ENCODE measurements at places on chromosomes 2 and 18.

DNA sequence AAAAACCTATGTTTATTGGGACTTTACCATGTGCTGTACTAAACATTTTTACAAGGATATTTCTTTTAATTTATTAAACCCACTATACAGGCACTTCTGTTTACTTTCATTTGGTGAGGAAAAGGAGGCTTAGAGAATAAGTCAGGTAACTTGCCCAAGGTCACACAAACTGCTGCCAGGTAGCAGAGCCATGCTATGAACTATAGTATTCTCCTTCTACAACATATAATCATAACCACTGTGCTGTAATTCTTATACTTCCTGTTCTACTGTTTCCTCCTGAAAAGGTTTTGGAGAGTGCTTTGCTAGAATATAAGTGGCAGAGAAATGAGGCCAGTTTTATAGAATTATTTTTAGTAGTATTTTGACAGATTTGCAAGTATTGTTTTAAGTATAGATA is 29.5 kb downstream of the SLC39A10 start:
- no peak overlapping the region for H3K4me3 ChIP-seq
- no peak overlapping the region for H3K27ac ChIP-seq
- no peaks in the 10 kb centered on the region for H3K4me1 ChIP-seq
- no peak for DNase-seq
- H3K36me3 ChIP-seq = peaks cover 9% of the 10 kb centered on the region

- H3K27ac ChIP-seq = no peak overlapping the region
- no peaks in the 10 kb centered on the region for H3K36me3 ChIP-seq
- no peak for DNase-seq
- no peak overlapping the region for H3K4me3 ChIP-seq
Measured at GRCh38 chr18:32878436-32878835, 105.6 kb upstream of the KLHL14 start.

DNA sequence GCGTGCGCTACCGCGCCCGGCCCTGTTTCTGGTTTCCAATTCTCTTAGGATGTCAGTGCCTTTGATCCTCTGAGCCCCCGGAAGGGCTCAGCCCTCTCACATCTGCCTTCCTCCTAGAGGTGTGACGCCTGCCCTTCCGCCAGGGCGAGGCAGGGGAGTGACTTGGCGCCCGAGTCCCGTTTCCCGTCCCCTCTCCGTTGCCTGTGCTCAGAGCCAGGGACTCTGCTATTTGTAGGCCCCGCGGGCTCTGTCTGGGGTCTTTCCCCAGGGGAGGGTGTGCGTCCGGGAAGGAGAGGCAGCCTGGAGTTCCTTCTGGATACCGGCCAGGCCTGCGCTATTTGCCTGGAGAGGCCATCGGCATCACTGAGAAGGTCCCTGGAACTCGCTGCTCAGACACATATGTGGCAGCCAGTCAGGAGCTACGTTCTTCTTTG is 103.7 kb upstream of the TAF1B start:
- peaks cover 8% of the 10 kb centered on the region for H3K4me1 ChIP-seq
- no peak for DNase-seq
- peak overlapping the region; percentile 58 for H3K27ac ChIP-seq
- no peaks in the 10 kb centered on the region for H3K27me3 ChIP-seq

DNA sequence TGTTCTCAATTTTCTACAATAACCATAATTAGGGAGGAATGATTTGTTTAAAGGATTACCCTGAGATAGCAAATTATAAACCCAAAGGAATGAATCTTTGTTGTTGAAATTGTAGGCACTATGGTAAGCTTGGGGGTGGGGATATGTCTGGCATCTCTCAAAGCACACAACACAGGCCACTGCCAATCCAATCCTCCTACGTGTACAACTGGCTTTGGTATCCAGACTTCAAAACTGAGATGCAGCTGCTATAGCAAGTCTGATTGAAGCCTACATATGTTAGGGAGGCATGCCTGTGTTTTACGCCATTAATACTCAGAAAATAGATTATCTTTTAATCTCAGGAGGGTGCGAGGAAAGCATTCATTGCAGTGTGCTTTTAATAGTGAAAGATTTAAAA is 5.9 kb upstream of the NCOA1 start:
- H3K4me1 ChIP-seq = peaks cover 8% of the 10 kb centered on the region
- no peak for DNase-seq
- H3K36me3 ChIP-seq = no peaks in the 10 kb centered on the region
- no peak overlapping the region for H3K27ac ChIP-seq

- H3K36me3 ChIP-seq = no peaks in the 10 kb centered on the region
- no peak for DNase-seq
Measured at GRCh38 chr2:19802086-19802841, 99.5 kb downstream of the TTC32 start.

GRCh38 chr2:32804205-32804604 is 142.5 kb upstream of the LTBP1 start:
- no peaks in the 10 kb centered on the region for H3K27me3 ChIP-seq
- H3K27ac ChIP-seq = no peak overlapping the region
- no peaks in the 10 kb centered on the region for H3K4me1 ChIP-seq
- no peaks in the 10 kb centered on the region for H3K36me3 ChIP-seq
- no peak for DNase-seq
- no peak overlapping the region for H3K4me3 ChIP-seq

- no peaks in the 10 kb centered on the region for H3K36me3 ChIP-seq
- no peak for DNase-seq
- no peak overlapping the region for H3K4me3 ChIP-seq
- H3K27me3 ChIP-seq = no peaks in the 10 kb centered on the region
Measured at GRCh38 chr2:215697003-215697402, 261.1 kb upstream of the FN1 start.

- DNase-seq = no peak
- no peak overlapping the region for H3K4me3 ChIP-seq
- H3K27me3 ChIP-seq = no peaks in the 10 kb centered on the region
- no peak overlapping the region for H3K27ac ChIP-seq
- H3K4me1 ChIP-seq = peaks cover 2% of the 10 kb centered on the region
- peaks cover 59% of the 10 kb centered on the region for H3K36me3 ChIP-seq
Measured at GRCh38 chr2:121343191-121343590, 58.2 kb upstream of the TFCP2L1 start.

GRCh38 chr2:101241158-101241557 is 11.5 kb upstream of the CNOT11 start:
- DNase-seq = no peak
- no peak overlapping the region for H3K4me3 ChIP-seq
- H3K4me1 ChIP-seq = no peaks in the 10 kb centered on the region
- H3K27ac ChIP-seq = no peak overlapping the region
- no peaks in the 10 kb centered on the region for H3K36me3 ChIP-seq

- H3K27me3 ChIP-seq = no peaks in the 10 kb centered on the region
- H3K36me3 ChIP-seq = no peaks in the 10 kb centered on the region
- no peak overlapping the region for H3K27ac ChIP-seq
- DNase-seq = no peak
- H3K4me3 ChIP-seq = no peak overlapping the region
Measured at GRCh38 chr2:108585436-108585835, 51.2 kb downstream of the LIMS1 start.

DNA sequence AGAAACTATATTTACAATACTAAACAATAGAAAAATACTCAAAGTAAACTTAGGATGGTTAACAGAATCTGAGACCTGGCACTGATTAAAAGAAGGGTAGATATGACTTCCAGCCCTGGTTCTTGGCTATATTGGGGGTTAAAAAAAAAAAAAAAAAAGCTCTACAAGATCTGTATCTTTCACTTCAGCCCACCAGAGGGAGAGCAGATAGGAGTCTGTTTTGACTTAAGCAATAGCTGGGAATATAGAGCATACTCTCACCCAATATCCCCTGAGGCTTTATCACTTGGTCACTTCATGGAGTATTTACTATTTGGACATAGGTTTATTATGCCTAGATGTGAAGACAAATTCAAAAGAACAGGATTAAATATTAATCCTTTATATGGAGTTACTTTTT is 598.9 kb upstream of the LINC00305 start:
- H3K27me3 ChIP-seq = no peaks in the 10 kb centered on the region
- no peak overlapping the region for H3K4me3 ChIP-seq
- no peaks in the 10 kb centered on the region for H3K36me3 ChIP-seq
- no peaks in the 10 kb centered on the region for H3K4me1 ChIP-seq

- no peaks in the 10 kb centered on the region for H3K4me1 ChIP-seq
- no peak for DNase-seq
- no peaks in the 10 kb centered on the region for H3K36me3 ChIP-seq
- no peak overlapping the region for H3K4me3 ChIP-seq
- peaks cover 3% of the 10 kb centered on the region for H3K27me3 ChIP-seq
Measured at GRCh38 chr2:579351-579886, 97.8 kb downstream of the TMEM18 start.

DNA sequence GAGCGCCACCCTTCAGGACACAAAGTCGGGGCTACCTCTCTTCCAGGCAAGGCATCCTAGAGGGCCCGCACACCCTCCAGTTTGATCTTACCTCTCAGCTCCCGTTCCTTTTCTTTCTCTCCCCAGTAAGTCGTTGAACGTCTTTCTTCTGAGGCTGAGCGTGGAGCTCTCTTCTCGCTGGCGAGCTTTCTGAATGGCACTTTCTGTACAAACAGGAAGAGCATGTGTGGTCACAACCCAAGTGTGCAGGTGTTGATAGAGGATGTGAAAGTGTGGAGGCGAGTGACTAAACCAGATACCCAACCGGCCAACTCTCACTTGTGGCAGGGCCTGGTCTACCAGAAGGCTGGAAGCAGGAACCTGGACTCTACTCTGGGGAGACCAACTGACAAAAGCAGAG is at the start of gene AFF3:
TSS of gene AFF3 (minus strand) at position 198 of the 400 bp plus-strand sequence. CDS start 38,136 bp downstream, outside the sequence.
- H3K4me1 ChIP-seq = peaks cover 27% of the 10 kb centered on the region

GRCh38 chr2:237291138-237291792 is 122.7 kb downstream of the COL6A3 start:
- peak overlapping the region; percentile 78 for H3K27ac ChIP-seq
- H3K36me3 ChIP-seq = no peaks in the 10 kb centered on the region
- H3K4me1 ChIP-seq = no peaks in the 10 kb centered on the region
- no peak overlapping the region for H3K4me3 ChIP-seq
- DNase-seq = peak; percentile 5

GRCh38 chr2:10646153-10646552 is 43.6 kb downstream of the NOL10 start:
- DNase-seq = no peak
- H3K27me3 ChIP-seq = no peaks in the 10 kb centered on the region
- no peak overlapping the region for H3K4me3 ChIP-seq
- peaks cover 4% of the 10 kb centered on the region for H3K4me1 ChIP-seq
- H3K27ac ChIP-seq = no peak overlapping the region

GRCh38 chr2:212173331-212173730 is 365.3 kb downstream of the ERBB4 start:
- no peak for DNase-seq
- no peak overlapping the region for H3K27ac ChIP-seq
- no peak overlapping the region for H3K4me3 ChIP-seq
- no peaks in the 10 kb centered on the region for H3K4me1 ChIP-seq

DNA sequence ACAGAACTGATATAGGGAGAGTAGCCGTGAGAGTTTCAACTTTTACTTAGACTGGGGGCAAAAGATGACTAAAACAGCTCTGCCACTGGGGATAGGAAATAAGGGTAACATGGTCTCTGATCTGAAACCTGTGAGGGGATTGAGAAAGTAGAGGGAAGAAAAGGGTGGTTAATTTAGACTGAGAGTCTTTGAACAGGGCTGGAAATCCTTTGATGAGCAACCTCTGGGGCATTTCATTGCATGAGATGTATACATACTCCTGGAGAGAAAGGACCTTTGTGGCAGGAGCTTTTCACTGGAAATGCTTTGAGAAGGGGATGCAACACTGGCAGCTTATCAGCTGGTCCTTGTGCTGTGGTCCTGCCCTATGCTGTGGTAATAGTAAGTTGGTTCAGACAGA is 9.4 kb downstream of the GALNT1 start:
- H3K27me3 ChIP-seq = no peaks in the 10 kb centered on the region
- no peaks in the 10 kb centered on the region for H3K4me1 ChIP-seq
- H3K27ac ChIP-seq = no peak overlapping the region
- no peak for DNase-seq

GRCh38 chr18:76546436-76546835 is 51.4 kb upstream of the ZNF516 start:
- no peaks in the 10 kb centered on the region for H3K4me1 ChIP-seq
- no peak for DNase-seq
- H3K4me3 ChIP-seq = no peak overlapping the region
- H3K27me3 ChIP-seq = no peaks in the 10 kb centered on the region

- no peak overlapping the region for H3K4me3 ChIP-seq
- DNase-seq = no peak
- H3K4me1 ChIP-seq = no peaks in the 10 kb centered on the region
- no peak overlapping the region for H3K27ac ChIP-seq
Measured at GRCh38 chr2:209638346-209638745, 133.3 kb upstream of the UNC80 start.

- no peaks in the 10 kb centered on the region for H3K4me1 ChIP-seq
- H3K36me3 ChIP-seq = no peaks in the 10 kb centered on the region
- H3K27me3 ChIP-seq = no peaks in the 10 kb centered on the region
- no peak overlapping the region for H3K27ac ChIP-seq
- H3K4me3 ChIP-seq = no peak overlapping the region
Measured at GRCh38 chr18:3666526-3667254, 216.7 kb downstream of the TGIF1 start.

GRCh38 chr2:111957872-111958354 is 59.5 kb downstream of the MERTK start:
- no peak overlapping the region for H3K27ac ChIP-seq
- peaks cover 2% of the 10 kb centered on the region for H3K36me3 ChIP-seq
- DNase-seq = no peak
- no peak overlapping the region for H3K4me3 ChIP-seq

GRCh38 chr2:55102056-55102812 is 52.0 kb upstream of the RTN4 start:
- no peaks in the 10 kb centered on the region for H3K27me3 ChIP-seq
- no peak overlapping the region for H3K4me3 ChIP-seq
- no peaks in the 10 kb centered on the region for H3K4me1 ChIP-seq
- H3K36me3 ChIP-seq = no peaks in the 10 kb centered on the region
- no peak overlapping the region for H3K27ac ChIP-seq

- H3K27ac ChIP-seq = no peak overlapping the region
- no peaks in the 10 kb centered on the region for H3K4me1 ChIP-seq
- no peak overlapping the region for H3K4me3 ChIP-seq
Measured at GRCh38 chr2:30759481-30759880, 47.8 kb downstream of the CAPN13 start.

- no peak overlapping the region for H3K27ac ChIP-seq
- H3K4me3 ChIP-seq = no peak overlapping the region
- H3K4me1 ChIP-seq = no peaks in the 10 kb centered on the region
Measured at GRCh38 chr2:212596688-212597087, 58.1 kb upstream of the ERBB4 start.

DNA sequence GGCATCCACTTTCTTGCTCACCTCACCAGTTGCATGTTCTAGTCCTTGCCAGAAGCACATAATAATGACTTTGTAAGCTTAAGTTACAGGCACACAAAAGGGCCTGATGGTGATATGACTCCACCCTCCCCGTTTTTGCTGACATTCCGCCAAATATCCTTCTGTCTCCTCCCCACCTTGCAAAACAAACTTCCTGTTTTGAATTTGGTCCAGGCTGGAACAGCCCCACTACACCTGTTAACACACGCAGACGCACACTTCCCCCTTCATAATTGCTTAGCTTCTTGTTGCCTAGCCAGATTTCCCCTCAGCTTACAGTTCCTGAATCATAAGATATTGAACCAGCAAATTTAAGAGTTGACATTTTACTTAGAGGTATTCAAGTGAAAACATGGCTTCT is at the start of gene MGAT5:
TSS of gene MGAT5 (plus strand) at position 269 of the 400 bp plus-strand sequence. CDS start 332 bp downstream, outside the sequence.
- no peaks in the 10 kb centered on the region for H3K27me3 ChIP-seq
- peaks cover 17% of the 10 kb centered on the region for H3K36me3 ChIP-seq
- H3K27ac ChIP-seq = peak within 1 kb of the TSS; percentile 36
- H3K4me3 ChIP-seq = no peak within 1 kb of the TSS

Data from thymus (tissue), 14 donors.